ENCODE measurements at places on chromosomes 3 and 15.

DNA sequence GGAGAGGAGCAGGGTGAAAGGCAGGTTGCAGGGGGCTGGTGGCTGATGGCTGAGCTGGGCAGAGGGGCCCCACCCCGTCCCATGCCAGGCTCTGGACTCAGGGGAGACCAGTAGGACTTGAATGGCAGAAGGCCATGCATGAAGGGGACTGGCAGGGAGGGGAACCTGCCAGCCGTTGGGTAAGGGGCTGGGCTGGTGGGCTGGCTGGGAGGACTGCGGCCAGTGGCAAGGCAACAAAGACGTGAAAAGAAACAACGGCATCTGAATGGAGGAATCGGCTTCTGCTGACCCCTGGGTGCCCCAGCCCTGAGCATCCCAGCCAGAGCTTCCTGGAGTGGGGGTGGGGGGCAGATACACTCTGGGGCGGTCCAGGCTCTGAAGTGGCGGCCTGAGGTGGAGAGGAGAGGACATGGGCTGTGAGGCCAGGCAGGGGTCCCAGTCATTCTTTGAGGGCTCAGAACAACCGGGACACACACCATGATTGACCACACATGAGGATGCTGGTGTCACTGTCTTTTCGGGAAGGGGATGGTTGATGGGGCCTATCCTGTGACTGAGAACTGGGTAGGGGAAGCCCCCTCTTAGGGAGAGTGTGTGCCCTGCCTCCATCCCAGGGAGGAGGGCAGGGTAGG lies 11.7 kb downstream of the GLYCTK start:
- peak; percentile 50 for DNase-seq

DNA sequence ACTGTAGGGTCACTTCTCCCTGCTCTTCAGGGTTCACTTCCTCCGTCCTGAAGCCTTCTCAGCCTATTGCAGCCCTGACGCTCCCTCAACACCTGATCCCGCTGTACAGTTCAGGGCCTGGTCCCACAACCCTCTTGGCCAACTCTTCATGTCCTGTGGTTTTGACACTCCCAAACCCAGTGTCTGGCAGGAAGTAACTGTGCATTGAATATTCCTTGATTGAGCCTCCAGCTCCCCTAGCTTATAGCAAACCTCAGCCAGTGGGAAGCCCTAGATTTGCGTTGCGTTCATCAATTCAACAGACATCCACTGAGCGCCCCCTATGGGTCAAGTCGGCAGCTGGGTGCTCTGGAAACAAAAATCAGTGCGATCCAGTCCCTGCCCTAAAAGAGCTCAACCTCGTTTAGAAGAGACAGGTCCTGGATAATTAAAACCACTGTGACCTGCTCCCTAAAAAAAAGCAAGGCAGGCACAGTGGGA lies 13.5 kb downstream of the UBAP1L start:
- peak; percentile 90 for DNase-seq

GRCh38 chr15:71951134-71951533 lies 140.8 kb downstream of the NR2E3 start:
- DNase-seq: no peak

DNA sequence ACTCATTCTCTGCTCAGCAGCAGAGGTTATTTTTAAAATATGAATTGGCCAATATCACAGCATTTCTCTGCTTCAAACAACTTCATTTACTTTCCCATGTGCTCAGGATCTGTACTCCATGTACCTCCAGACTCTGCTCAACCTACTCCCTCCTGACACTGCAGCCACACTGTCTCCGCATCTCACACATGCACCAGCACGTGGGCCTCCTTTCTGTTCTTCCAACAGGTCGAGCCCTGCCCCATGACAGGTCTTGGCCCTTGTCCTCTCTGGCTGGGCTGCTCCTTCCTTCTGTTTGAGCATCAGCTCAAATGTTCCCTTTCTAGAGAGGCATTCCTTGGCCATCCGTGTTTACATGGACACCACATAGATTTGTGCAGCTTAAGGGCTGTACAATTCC lies 195.7 kb downstream of the EBLN2 start:
- no peak for DNase-seq

DNA sequence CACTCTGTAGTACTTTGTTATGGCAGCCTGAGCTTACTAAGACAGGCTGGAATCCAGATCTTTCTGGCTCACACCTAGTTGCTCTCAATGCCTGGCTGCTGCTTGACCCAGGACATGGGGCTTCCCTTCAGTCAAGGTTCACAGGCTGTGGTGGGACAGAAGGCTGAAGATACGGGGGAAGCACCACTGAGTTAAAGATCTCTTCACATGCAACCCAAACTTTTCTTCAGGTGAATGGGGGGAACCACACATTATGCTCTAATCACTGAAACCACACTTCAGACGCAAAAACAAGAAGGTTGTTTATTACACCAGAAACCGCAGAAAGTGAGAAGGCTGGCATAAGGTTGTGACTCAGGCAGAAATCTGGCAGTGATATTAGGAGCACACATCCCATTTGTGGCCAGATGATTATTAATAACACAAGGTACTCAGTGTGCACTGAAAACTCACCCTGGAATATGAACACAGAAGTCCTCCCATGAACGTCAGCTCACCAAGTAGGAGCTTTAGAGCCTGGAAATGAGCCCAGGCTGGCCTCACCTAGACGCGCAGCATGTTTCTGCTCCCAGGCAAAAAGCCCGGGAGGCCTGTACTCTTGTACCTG lies 230.5 kb upstream of the CHRNA7 start:
- no peak for DNase-seq

DNA sequence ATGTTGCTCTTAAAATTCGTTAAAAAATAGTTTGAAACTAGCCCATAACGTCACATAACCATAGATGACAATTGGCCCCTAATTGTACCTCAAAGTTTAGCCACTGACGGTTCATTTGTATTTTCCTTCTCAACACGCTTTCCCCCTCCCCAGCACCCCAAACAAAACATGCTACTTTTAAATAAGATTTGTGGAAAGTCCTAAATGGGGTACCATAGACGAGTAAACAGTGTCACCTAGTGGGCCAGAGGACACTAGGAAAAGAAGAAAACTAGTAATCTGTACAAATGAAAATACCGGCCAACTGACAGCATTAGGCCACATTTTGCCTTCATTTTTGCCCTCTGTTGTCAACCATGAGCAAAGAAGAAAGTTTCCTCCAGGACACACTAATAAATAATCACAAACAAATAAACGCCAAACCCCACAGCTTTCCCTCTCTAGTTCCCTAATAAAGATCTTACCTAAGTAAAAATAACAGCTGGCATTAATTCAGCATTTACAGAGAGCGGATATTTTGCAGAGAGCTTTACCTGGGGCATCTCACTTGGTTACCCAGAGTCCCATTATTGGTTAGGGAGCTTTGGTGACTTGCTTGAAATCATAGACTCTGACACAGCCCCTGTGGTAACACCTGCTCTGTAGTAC lies 175.1 kb upstream of the ATP11B start:
- peak; percentile 71 for DNase-seq

- DNase-seq: peak; percentile 30
Measured at GRCh38 chr3:29503958-29504357, 223.1 kb downstream of the RBMS3 start.

- no peak for DNase-seq
Measured at GRCh38 chr3:151584566-151584965, 123.7 kb upstream of the IGSF10 start.

DNA sequence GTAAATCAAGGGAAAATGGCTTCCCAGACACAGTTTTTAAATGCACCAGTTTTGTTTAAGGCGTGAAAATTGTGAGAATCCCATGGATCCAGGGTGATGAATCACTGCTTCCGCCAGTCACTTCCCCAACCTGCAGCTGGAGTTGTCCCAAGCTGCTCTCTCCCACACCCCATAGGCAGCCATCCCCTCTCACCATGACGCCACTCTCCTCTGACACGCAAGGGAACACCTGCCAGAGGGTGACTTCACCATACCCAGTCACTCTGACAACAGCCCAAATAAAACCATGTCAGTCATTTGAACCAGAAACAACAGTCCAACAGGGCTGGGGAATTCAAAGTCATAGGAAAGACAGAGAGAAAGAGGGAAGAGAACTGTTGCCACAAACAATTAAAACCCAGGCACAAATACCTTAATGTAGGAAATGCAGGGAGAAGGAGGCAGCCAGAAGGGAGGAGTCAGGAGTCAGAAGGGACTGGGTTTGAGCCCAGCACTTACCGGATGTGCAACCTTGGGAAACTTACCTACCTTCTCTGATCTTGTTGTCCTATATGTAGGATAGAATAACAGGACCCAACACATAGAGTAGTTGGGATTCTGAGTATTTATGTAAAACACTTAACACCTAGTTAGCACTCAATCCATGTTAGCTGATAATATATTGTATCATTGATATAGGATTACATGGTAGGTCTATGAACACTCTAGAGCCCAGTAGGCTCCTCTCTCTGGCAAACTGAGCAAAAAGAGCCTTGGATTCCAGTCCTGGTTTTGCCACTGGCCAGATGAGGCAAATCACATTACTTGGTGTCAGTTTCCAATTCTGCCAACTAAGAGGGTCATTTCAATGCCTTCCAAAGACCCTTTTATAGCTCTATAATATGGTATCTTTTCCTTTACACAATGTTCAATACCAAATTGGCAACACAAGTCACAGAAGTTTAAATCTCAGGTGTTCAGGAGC lies 326.3 kb upstream of the ICE2 start:
- no peak for DNase-seq

DNA sequence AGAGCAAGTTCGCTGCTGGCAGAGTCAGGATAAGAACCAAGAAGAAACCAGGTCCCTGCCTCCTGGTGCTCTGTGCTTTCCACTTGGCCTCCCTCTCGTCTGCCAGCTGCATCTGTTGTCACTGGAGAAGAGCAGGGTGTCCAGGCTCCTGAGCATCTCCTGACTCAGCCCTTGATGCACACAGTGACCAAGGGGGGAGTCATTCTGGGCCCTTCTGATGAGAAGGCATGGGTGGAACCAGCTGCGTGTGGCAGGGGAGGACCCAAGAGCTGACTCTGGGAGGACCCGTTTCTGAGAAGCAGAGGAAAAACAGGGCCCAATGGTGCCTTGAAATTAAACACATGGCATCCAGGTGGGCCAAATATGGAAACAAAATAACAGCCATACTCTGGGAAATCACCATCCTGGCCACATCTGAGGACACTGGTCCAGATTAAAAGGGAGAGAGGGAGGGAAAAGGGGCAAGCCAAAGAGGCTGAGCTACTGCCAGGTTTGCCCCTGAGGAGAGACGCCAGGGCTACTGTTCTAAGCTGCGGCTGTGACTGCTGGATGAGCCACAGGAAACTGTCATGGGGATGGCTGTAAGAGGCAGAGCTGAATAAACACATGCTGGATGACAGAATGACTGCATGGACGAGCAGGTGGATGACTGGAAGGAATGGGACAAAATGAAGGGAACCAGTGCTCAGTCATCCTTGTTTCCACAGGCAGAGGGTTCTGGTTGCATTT lies 58.1 kb upstream of the CA12 start:
- no peak for DNase-seq

- no peak for DNase-seq
Measured at GRCh38 chr3:179771797-179772196, 119.0 kb downstream of the USP13 start.

DNA sequence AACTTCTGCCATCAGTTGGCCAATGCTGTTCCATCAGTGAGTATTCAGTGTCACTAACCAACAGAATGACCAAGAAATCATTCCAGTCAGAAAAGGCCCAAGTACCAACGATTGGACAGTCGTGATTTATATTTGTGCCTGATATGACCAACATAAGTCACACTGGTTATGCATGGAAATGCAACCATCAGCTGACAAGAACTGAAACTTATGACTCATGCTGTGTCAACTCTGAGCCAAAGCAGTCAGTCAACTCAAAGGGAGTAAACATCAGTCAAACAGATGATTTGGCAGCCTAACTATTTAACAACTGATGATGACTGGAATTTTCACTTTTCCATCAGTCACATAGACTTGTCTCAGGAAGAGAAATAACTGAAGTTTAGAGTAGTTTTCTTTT lies 142.4 kb downstream of the ANXA2 start:
- peak; percentile 81 for DNase-seq

DNA sequence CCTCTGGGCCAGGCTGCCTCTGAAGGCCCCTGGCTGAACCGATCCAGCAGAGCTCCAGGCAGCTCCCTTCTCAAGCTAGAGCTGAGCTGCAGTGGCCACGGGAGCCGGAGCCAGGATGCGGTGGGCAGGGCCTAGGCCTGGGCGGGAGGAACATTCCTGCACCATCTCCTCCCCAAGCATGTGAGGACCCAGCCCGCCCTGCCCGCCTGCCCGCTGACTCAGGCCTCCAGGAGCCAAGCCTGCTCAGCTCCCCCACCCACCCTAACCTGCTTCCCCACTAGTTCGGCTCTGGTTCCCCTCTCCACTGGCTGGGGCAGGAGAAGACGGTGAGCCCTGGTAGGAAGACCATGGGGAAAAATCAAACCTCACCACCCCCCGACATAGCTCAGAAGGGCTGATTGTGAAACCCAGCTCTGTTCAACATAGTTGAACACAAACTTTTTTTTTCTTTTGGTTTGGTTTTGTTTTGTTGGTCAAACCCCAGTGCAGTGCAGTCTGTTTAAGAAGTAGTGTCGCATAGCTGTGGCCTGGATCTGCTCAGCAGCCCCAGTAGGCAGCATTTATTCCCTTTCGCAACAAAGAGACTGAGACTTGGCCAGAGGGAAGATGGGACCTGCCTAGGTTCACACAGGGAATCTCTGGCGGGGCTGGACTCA lies 13.5 kb downstream of the SNX33 start:
- peak; percentile 94 for DNase-seq

DNA sequence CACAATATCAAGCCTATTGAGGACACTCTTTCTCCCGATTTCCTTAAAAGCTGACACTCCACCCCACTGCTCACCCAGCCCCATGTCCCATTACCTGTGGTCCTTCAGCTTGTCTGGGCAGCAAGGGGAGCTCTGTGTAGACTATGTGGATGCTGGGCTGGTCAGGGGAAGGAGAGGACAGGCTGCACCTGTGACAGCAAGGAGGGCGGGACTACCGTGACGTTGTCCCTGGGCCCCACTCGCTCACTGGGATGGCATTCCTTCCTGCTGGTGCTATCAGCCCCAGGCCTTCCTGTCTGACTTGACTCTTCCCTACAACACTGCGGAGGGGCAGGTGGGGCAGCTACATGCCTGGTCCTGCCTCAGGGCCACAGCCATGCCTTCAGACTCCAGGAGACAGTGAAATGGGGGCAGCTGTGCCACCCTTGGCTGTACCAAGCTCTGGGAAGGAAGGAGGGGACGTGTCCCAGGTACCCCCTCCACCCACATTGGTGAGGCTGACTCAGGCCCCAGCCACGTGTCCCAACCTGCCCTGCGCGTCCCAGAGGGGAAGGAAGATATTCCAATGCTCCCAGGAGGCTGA lies at the start of gene TMEM40:
Gene TMEM40 (minus strand): TSS at position 163 of the 583 bp plus-strand sequence. CDS start 9,427 bp downstream, outside the sequence.
- peak; percentile 56 for DNase-seq

- DNase-seq: no peak
Measured at GRCh38 chr3:141523615-141524375, 37.0 kb downstream of the RASA2 start.

DNA sequence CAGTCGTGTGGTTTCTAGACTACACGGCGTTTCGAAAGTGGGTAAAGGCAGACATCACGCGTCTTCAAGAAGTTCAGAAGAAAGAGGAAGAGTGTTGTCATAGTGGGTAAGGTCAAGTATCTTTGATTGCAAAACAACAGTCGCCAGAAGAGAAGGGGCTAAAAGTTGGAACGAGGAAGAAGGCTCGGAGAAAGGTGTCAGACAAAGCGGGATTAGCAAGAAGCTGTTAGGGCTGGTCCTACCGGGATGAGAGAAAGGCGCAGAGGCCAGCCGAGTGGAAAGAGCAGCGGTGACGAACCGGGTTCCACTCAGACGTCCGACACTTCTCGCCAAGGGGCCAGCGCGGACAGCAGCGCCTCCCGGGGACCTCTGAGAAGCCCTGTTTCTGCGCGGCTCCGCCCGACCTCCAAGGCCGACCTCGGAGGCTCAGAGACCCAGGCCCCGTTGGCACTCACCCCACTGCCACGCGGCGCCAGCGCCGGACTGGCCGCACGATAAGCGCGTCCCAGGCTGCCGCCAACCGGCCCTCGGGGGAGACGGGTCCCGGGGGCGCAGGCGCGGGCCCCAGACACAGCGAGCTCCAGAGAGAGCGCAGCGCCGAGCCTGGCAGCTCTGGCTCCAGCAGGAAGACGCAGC lies 436 bp downstream of the ADPGK start:
- no peak for DNase-seq

Data from stomach (tissue), 19 donors.